ENCODE measurements at places on chromosomes 16 and 17.
A peak's percentile ranks its signal among the peaks of the same experiment; 100 is the strongest.

DNA sequence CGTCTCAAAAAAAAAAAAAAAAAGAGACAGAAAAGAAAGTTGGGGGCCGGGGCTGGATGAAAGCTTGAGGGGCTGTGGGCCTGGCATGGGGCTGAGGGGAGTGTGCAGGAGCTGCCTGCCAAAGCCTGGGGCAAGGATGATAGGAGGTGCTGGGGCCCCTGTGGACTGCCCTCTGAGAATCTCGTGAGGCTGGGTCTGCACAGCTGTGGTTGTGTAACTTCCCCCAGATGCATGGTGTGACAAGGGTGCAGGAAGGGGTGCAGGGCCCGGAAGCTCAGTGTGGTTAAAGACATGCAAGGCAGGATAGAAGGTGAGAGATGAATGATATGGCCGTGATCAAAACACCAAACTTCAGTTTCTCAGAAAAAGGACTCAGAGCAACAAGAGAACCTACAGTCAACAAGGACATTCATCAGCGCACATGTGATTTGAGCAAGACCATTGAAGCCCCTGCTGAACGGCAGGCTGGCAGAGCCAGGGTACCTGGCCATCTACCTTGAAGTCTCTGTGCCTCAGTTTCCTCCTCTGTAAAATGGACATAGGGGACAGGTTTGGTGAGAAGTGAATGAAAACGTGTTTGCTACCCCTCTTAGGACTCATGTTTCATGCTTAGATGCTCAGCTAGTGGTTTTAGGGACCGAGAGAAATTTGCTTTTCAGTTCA, 9.6 kb downstream of the IL32 start:
- no peak for DNase-seq

GRCh38 chr17:32936186-32936893, 8.4 kb downstream of the TMEM98 start:
- DNase-seq, result peak; percentile 66

DNA sequence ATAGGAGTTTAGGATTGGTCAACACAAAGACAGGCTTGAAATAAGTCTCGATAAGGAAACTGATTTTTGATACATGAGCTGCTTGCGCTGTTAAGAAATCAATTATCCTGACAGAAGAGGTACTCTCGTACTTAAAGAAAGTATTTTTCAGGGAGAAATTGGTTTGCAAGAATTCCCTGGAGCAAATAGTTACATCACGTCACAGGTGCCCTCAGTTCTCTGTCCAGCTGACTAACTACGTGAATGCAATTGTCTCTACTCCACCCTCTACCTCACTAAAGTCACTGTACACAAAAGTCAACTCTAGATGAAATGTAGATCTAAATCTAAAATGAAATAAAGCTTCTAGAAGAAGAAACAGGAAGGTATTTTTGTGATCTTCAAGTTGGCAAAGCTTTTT, 130.6 kb upstream of the KCNJ16 start:
- no peak for DNase-seq

DNA sequence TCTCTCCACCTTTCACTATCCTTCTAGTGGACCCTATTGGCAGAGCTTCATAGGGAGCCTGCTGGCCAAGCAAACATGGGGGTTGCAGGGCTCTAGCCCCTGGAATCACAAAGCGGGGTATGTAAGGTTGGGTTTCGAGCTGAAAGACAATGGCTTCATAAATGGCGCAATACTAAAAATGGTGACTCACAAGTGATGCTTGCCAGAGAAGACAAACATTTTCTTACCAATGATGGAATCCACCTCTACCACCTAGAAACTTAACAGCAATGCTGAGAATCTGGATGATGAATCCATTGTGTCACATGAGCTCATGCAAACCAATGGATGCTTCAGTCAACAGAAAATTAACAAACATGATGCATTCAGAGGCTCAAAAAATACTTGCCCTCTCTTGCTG, 375.3 kb upstream of the PSMD7 start:
- DNase-seq, result no peak

- DNase-seq, result no peak
These were observed 74.5 kb upstream of the METRNL start for GRCh38 chr17:83004791-83005380.

GRCh38 chr16:7689234-7689633, 356.6 kb downstream of the RBFOX1 start:
- no peak for DNase-seq

GRCh38 chr17:33873201-33873617, 381.9 kb upstream of the CCL2 start:
- no peak for DNase-seq

DNA sequence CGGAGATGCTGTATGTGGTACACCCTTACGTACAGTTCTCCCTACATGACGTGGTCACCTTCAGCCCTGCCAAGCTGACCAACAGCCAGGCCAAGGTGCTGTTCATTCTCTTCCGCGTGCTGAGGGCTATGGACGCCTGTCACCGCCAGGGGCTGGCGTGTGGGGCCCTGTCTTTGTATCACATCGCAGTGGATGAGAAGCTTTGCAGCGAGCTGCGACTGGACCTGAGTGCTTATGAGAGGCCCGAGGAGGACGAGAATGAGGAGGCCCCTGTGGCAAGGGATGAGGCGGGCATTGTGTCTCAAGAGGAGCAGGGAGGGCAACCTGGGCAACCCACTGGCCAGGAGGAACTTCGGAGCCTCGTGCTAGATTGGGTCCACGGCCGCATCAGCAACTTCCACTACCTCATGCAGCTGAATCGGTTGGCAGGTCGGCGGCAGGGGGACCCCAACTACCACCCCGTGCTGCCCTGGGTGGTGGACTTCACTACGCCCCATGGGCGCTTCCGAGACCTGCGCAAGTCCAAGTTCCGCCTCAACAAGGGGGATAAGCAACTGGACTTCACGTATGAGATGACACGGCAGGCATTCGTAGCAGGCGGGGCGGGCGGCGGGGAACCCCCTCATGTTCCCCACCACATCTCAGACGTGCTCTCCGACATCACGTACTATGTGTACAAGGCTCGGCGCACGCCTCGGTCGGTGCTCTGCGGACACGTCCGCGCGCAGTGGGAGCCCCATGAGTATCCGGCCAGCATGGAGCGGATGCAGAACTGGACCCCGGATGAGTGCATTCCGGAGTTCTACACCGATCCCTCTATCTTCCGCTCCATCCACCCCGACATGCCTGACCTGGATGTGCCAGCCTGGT, 1.4 kb downstream of the WDR81 start:
- no peak for DNase-seq

- no peak for DNase-seq
These were observed 175.0 kb downstream of the AIPL1 start for GRCh38 chr17:6259899-6260298.

- no peak for DNase-seq
These were observed 9.4 kb upstream of the GCGR start for GRCh38 chr17:81794509-81794908.

- DNase-seq, result no peak
These were observed 34.6 kb downstream of the PHLPP2 start for GRCh38 chr16:71689901-71690300.

- DNase-seq, result peak; percentile 13
These were observed 688 bp downstream of the CA10 start for GRCh38 chr17:52157603-52158449.

GRCh38 chr16:53865494-53865863, 161.5 kb downstream of the FTO start:
- no peak for DNase-seq

DNA sequence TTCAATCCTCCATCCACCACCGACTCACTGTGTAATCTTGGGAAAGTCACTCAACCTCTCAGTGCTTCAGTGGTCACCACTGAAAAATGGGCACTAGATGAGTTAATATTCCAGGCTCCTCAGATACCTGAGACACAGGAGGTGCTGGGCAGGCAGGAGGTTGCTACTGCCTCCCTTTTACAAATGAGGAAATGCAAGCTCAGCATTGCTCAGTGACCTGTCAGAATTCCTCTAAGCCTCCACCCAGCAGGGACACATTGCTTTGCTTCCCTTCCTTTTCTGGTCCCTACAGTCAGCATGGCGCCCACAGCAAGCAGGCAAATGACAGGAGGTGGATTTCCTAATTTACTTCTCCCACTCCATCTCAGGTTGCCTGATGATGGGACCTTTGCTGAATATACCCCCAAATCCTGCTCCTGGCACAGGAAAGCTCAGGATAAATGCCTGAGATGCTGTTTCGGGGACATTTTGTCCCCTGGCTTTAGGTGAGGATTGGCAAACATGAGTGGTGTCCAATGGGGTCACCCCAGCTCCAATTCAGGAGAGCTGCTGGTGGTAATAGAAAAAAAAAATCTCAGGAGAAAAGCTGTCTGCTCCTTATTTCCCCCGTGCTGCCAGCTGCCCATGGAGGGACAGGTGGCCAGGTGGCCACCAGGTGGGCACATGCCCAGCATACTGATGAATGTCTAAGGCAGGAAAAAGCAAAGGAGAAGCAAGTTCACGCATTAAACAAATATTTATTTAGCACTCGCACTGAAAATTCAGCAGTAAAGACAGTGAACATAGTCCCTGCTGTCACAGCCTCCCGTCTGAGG, 5.0 kb upstream of the KRT13 start:
- DNase-seq, result no peak

DNA sequence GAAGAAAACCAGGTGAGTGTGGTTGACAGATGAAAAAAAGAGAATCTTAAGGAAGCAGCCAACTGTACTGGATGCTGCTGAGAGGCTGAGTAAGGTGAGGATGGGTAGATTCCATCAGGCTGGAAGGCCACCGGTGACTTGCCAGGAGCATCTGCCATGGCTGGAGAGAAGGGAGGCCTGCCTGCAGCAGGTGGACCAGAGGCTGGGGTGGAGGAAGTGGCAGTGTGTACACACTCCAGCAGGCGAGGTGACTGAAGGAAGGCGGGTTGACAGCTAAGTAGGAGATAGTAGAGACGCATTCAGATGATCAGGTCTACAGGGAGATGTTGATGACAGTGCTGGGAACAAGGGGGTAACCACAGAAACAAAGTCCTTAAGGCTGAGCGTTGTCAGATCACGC, 69.5 kb downstream of the USP43 start:
- DNase-seq, result no peak

DNA sequence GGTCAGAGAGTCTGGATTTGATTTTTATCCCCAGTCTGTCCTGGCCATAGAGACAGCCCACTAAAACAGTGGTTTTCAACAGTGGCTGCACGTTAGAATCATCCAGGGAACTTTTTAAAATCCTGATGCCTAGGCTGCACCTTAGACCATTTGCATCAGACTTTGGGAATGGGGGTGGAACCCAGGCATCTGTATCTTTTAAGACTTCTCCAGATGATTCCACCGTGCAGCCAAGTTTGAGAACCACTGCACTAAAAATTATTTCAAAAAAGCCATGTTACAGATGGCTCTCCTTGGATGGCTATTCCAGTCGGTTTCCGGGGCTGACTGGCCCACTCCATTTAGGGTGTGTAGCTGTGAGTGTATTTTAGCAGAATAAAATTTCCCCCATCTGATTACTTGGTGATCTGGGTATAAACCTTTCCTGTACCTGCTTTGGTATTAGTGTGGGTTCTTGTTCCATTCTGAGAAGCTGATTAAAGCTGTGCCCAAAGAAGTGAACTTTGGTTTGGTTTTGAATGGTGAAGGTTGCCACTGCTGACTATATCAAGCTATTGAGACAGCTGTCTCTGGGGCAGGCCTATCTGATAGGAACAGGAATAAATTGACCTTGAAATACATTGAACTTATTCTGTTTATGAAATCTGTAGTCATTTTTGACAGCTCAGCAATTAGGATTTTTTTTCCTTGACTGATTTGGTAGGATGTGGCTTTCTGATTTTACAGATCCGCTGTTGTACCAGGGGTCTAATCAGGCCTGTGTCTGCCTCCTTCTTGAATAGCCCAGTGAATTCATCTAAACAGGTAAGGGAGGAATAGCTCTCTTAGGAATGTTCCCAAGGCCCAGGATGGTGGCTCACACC, 1.3 kb downstream of the ATP5MC1 start:
- DNase-seq, result no peak

GRCh38 chr17:81076141-81076679, 41.3 kb downstream of the BAIAP2 start:
- no peak for DNase-seq

All from brain (organoid and tissue), 16 donors.